ENCODE measurements at places on chromosomes 2 and 18.

GRCh38 chr2:172642301-172643020 lies 86.6 kb downstream of the PDK1 start:
- DNase-seq = no peak

- no peak for DNase-seq
Observed at GRCh38 chr2:175844169-175844568, 157.9 kb downstream of the LNPK start.

GRCh38 chr2:64630752-64631151 lies 23.0 kb downstream of the SERTAD2 start:
- no peak for DNase-seq

DNA sequence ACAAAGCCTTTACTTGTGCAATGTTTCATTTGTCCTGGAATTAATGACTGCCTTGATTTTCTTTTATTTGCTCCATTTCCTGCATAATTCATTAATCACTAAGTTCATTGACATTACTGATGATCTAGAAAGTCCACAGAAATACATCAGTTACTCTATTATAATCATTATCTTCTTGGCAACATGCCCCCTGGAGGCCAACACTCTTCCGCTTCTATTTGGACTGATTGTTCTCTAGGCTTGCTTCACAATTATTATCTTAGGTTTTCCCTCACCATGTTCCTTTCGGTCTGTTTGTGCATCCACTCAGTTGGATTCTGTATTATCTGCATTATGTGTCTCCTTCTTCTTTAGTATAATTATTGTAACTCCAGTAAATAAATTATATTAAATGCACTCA lies 461.0 kb upstream of the CDH2 start:
- no peak for DNase-seq

DNA sequence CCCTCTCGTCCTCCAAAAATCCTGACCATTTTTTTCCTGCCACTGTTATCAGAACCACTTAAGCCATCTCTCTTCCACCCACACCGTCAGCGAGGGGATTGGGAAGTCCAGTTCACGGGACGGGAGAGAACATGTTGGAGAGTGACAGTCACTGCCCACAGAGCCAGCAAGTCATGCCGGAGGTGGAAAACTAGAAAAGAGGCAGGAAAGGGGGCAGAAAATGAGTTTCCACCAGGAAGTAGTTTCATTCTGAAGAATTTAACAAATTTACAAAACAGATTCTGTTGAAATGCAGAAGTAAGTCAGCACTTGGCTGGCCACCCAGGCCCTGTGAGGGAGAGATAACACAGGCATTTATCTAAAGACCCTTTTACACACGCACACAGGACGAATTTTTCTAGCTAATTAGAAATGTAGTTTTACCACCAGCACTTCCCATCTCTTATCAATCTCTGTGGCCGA lies 431.3 kb downstream of the TSN start:
- DNase-seq = no peak
